ENCODE measurements at places on chromosomes 4 and X. TPM values are rescaled to one million over a fixed set of nuclear protein-coding genes. Genes with fewer than 3 reads are reported as not detected.

Gene VEGFD
- total RNA-seq = 0.32 TPM

Gene ARHGAP4
- 92.9 TPM for total RNA-seq

Gene GSX2
- total RNA-seq = not detected

Gene EGF
- total RNA-seq = under 0.01 TPM

Gene SPANXD
- total RNA-seq = not detected

Gene PF4V1
- total RNA-seq = not detected

Measured in epithelial cell of umbilical artery (primary cell).